Fibroblast of lung (primary cell): ENCODE measurements at places on chromosomes 1 and 21. TPM values are rescaled to one million over a fixed set of nuclear protein-coding genes. Genes with fewer than 3 reads are reported as not detected.

The TTC22 gene
- total RNA-seq, result not detected in 2 replicates

The TRIM67 gene
- total RNA-seq, result under 0.01 and 0.17 TPM in 2 replicates

The BTBD8 gene
- total RNA-seq, result 10.6 and 10.8 TPM in 2 replicates

The LRRC39 gene
- total RNA-seq, result 0.50 and 0.51 TPM in 2 replicates

The KRTAP19-3 gene
- not detected in 2 replicates for total RNA-seq

The KHDRBS1 gene
- total RNA-seq, result 42.1 and 56.0 TPM in 2 replicates

The CFH gene
- 146 and 237 TPM in 2 replicates for total RNA-seq

The ANKRD34A gene
- total RNA-seq, result 0.26 and 1.2 TPM in 2 replicates

The FCRL6 gene
- total RNA-seq, result not detected in 2 replicates

The NR0B2 gene
- total RNA-seq, result not detected in 2 replicates

The PLA2G5 gene
- total RNA-seq, result 9.8 and 27.4 TPM in 2 replicates

The PALMD gene
- 0.51 and 1.5 TPM in 2 replicates for total RNA-seq

The BNIPL gene
- total RNA-seq, result under 0.01 and 0.33 TPM in 2 replicates

The FMO4 gene
- total RNA-seq, result 4.6 and 7.3 TPM in 2 replicates

The CLDN17 gene
- not detected in 2 replicates for total RNA-seq

The RORC gene
- under 0.01 and 0.17 TPM in 2 replicates for total RNA-seq

The MROH7 gene
- total RNA-seq, result under 0.01 and 0.33 TPM in 2 replicates

The DPH2 gene
- total RNA-seq, result 9.1 and 12.8 TPM in 2 replicates

The FAF1 gene
- total RNA-seq, result 35.2 and 39.6 TPM in 2 replicates

The KCNT2 gene
- 6.4 and 8.1 TPM in 2 replicates for total RNA-seq

The OR2M3 gene
- under 0.01 TPM in 1 of 2 replicates, not detected in the other for total RNA-seq

The CA6 gene
- total RNA-seq, result not detected in 2 replicates
